ENCODE measurements at places on chromosomes 6 and 20. TPM values are rescaled to one million over a fixed set of nuclear protein-coding genes. Genes with fewer than 3 reads are reported as not detected.

Gene NKAIN4
- polyA plus RNA-seq, result not detected

Gene MAVS
- polyA plus RNA-seq, result 32.4 TPM

Gene SGK2
- 0.16 TPM for polyA plus RNA-seq

Gene CNR1
- polyA plus RNA-seq, result 1.9 TPM

Gene TAP2
- polyA plus RNA-seq, result 16.6 TPM

Gene HDGFL1
- not detected for polyA plus RNA-seq

Gene EXOC2
- 5.7 TPM for polyA plus RNA-seq

Gene HUS1B
- 0.49 TPM for polyA plus RNA-seq

Gene TCF21
- polyA plus RNA-seq, result not detected

Gene BRPF3
- 15.3 TPM for polyA plus RNA-seq

Gene DEFB132
- polyA plus RNA-seq, result not detected

Gene FITM2
- polyA plus RNA-seq, result 15.7 TPM

Gene TFAP2A
- polyA plus RNA-seq, result not detected

Gene SLC32A1
- polyA plus RNA-seq, result not detected

Gene CRISP2
- not detected for polyA plus RNA-seq

Gene HLA-F
- polyA plus RNA-seq, result 19.6 TPM
